A172 (cell line): ENCODE measurements at places on chromosomes 12 and 14. TPM values are rescaled to one million over a fixed set of nuclear protein-coding genes. Genes with fewer than 3 reads are reported as not detected.

Gene PZP
- not detected in 2 replicates for total RNA-seq

Gene C12orf54
- not detected in 2 replicates for total RNA-seq

Gene LIN7A
- 0.21 and 1.2 TPM in 2 replicates for total RNA-seq

Gene PLEKHH1
- total RNA-seq, result 1.3 and 5.0 TPM in 2 replicates

Gene SCN8A
- total RNA-seq, result 1.8 and 2.4 TPM in 2 replicates

Gene GLI1
- total RNA-seq, result 0.19 and 4.1 TPM in 2 replicates

Gene RNFT2
- 10.9 and 23.0 TPM in 2 replicates for total RNA-seq

Gene C12orf50
- total RNA-seq, result not detected in 2 replicates

Gene PTGR2
- 6.1 and 6.2 TPM in 2 replicates for total RNA-seq

Gene RHOJ
- 0.10 and 1.1 TPM in 2 replicates for total RNA-seq

Gene STAC3
- 0.59 and 0.89 TPM in 2 replicates for total RNA-seq

Gene SERPINA4
- not detected in 2 replicates for total RNA-seq

Gene ABHD12B
- not detected in 2 replicates for total RNA-seq

Gene NRL
- 0.72 TPM in 1 of 2 replicates, not detected in the other for total RNA-seq

Gene WNT5B
- 10.1 and 10.3 TPM in 2 replicates for total RNA-seq

Gene FBLN5
- total RNA-seq, result 2.6 and 8.6 TPM in 2 replicates

Gene KRT74
- total RNA-seq, result 0.43 TPM in 1 of 2 replicates, not detected in the other

Gene TRIM9
- total RNA-seq, result 0.02 and 0.34 TPM in 2 replicates

Gene GDF3
- not detected in 2 replicates for total RNA-seq

Gene CGRRF1
- 10.9 and 12.9 TPM in 2 replicates for total RNA-seq

Gene GPR132
- 0.19 TPM in 1 of 2 replicates, not detected in the other for total RNA-seq

Gene NOP9
- total RNA-seq, result 7.8 and 9.6 TPM in 2 replicates

Gene ADCY4
- total RNA-seq, result 0.05 TPM in 1 of 2 replicates, not detected in the other

Gene PTPRR
- 35.8 and 41.5 TPM in 2 replicates for total RNA-seq

Gene KLHL28
- total RNA-seq, result 2.7 and 2.8 TPM in 2 replicates

Gene TAS2R9
- total RNA-seq, result not detected in 2 replicates

Gene FAR2
- 6.6 and 13.9 TPM in 2 replicates for total RNA-seq

Gene TAS2R31
- 1.1 and 2.5 TPM in 2 replicates for total RNA-seq

Gene EFS
- total RNA-seq, result not detected in 2 replicates

Gene PIWIL1
- not detected in 2 replicates for total RNA-seq

Gene ABCC9
- total RNA-seq, result 0.02 and 0.17 TPM in 2 replicates

Gene DEGS2
- total RNA-seq, result not detected in 2 replicates
